Activated CD4-positive, alpha-beta memory T cell treated with anti-CD3 and anti-CD28 coated beads for 36 hours (primary cell): ENCODE measurements at places on chromosomes 3 and 15.

DNA sequence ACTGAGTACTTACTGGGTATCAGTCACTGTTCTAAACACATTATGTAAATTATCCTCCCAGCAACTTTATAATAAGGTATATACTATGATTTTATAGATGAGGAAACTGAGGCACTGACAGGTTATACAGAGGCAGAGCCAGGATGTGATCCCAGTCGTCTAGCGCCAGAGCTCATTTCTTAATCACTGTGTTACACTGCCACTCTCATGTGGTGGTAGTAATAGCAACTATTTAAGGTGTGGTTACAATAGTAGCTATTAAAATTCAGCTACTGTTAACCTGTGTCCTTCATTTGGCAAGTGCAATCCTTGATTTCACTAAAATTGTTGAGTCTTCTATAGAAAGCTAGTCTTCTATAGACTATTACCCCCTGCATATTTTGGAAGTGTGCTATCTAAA, 43.1 kb upstream of the TRPC1 start:
- no peak for DNase-seq

- DNase-seq = no peak
Measured at GRCh38 chr3:105783631-105784030, 85.2 kb downstream of the CBLB start.

GRCh38 chr3:47899495-47900108, 96.7 kb downstream of the DHX30 start:
- no peak for DNase-seq

DNA sequence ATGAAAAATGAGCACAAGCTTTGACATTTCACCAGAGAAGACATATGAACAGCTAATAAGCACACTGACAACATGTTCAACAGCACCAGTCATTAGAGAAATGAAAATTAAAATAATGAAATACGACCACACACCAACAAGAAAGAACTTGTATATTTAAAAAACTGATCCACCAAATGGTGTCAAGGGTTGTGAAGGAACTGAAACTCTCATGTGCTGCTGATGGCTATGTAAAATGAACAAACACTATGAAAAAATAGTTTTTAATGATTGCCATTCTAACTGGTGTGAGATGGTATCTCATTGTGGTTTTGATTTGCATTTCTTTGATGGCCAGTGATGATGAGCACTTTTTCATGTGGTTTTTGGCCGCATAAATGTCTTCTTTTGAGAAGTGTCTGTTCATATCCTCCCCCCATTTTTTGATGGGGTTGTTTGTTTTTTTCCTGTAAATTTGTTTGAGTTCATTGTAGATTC, 193.8 kb downstream of the SCAPER start:
- no peak for DNase-seq

DNA sequence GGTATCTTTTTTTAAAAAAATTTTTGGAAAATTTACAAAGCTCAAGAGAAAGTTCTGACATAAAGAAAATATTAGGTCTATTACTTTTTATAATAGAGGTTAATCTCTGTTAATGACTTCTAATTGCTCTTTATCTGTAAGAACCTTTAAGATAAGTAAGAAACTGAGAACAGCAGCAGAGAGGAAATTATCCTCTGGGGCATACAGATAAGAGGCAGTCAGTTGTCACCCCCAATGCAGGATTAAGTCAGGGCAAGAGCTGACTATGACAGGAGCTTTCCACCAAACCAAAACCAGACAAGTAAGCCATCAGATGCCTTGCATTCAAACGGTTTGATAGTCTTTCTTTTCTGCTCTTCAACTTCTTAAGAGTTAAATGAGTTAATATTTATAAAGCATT, 149.0 kb downstream of the GSK3B start:
- no peak for DNase-seq

DNA sequence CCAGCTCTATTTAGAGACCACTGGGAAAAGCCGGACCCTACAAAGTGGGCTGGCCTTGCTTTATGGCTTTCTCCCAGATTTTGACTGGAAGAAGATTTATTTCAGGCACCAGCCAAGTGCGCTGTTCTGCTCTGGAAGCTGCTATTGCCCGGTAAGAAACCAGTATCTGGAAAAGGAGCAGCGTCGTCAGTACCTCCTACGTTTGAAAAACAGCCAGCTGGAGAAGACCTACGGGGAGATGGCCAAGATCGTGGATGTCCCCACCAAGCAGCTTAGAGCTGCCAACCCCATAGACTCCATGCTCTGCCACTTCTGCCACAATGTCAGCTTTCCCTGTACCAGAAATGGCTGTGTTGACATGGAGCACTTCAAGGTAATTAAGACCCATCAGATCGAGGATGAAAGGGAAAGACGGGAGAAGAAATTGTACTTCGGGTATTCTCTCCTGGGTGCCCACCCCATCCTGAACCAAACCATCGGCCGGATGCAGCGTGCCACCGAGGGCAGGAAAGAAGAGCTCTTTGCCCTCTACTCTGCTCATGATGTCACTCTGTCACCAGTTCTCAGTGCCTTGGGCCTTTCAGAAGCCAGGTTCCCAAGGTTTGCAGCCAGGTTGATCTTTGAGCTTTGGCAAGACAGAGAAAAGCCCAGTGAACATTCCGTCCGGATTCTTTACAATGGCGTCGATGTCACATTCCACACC, 60.9 kb downstream of the PXYLP1 start:
- DNase-seq = no peak

DNA sequence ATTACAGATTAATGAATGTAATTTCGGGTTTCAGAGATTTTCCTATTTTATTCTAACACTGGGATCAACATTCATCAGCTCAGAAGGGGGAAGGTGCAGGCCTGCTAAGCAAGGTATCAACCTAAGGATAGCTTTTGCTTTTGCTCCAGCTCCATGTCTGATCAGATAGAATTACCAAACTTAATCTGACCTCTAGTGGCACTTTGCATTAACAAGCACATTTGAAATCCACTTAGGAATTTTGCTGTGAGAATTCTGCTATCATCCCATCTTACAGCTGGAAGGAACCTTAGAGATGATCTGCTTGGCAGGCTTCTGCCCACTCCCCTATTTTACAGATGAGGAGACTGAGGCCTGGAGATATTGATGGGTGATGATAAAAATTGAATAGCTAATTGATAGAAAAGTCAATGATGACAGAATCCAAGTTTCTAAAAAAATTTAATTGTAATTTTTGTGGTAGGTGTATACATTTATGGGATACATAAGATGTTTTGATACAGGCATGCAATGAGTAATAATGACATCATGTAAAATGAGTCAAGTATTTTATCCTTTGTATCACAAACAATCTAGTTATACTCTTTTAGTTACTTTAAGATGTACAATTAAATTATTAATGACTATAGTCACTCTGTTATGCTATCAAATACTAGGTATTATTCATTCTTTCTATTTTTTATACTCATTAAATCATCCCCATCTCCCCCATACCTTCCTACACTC, 209.2 kb upstream of the ZPLD1 start:
- no peak for DNase-seq

DNA sequence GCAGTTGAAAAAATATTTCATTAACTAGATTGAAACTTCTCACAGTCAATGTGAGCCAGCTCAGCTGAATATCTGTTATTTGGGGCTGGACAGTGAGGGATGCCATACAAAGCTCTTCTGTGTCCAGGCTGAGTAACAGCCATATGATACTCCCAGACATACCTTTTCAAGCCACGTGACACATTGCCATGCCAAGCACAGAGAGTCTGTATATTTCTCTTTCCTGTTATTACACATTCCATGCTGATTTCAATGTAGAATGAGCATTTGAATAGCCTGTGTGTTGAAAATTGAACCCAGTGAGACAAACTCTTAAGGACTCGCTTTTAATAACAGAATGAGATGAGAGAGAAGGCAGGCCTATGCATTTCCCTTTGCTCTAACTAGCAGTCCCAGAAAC, 334.7 kb upstream of the RASGRP1 start:
- DNase-seq = no peak

GRCh38 chr3:177753451-177754155, 556.3 kb upstream of the TBL1XR1 start:
- DNase-seq = no peak

GRCh38 chr3:42667523-42668412, 14.3 kb downstream of the ZBTB47 start:
- DNase-seq = peak; percentile 6

DNA sequence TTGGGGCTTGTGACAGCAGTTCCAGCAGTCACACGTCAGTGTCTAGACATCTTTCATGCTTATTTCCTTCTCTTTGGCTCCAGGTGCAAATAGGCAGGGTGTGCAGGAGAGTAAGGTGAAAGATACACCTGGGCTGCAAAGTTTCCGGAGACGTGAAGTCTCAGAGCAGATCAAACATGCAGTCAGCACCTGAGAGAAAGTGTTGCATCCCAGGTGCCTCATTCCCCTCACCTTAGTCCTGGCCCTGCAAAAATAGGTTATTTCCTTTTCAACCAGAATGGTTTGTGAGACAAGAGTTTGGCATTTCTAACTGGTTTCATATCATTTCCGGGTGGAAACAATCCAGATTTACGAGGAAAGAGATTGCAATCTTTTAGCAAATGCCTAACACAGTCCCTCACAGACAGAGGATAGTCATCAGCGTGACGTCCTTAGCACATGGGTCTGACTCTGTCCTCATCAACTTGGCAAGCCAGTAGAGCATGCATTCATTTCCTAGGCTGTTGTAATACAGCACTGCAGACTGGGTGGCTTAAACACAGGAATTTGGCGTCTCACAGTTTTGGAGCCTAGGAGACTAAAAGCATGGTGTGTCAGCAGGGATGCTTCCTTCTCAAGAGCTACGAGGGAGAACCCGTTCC, 58.2 kb upstream of the ARRDC4 start:
- DNase-seq = no peak
